ENCODE measurements at places on chromosomes 5 and 9. TPM values are rescaled to one million over a fixed set of nuclear protein-coding genes. Genes with fewer than 3 reads are reported as not detected.

Gene CCDC180
- total RNA-seq = 0.56 TPM

Gene WNK2
- not detected for total RNA-seq

Gene SLIT3
- total RNA-seq = 0.36 TPM

Gene FGF18
- total RNA-seq = not detected

Gene EEIG1
- 0.99 TPM for total RNA-seq

Gene SCGB3A1
- not detected for total RNA-seq

Gene MEGF9
- total RNA-seq = 7.8 TPM

Gene TSLP
- 0.09 TPM for total RNA-seq

Gene NR5A1
- total RNA-seq = not detected

Gene PHF24
- not detected for total RNA-seq

Gene TNC
- total RNA-seq = 0.54 TPM

Gene FSTL4
- not detected for total RNA-seq

Gene CD72
- total RNA-seq = not detected

Gene NUP188
- total RNA-seq = 44.7 TPM

Gene HAVCR2
- not detected for total RNA-seq

Gene TOR4A
- 27.6 TPM for total RNA-seq

Gene CACNA1B
- total RNA-seq = under 0.01 TPM

Gene PFN3
- total RNA-seq = not detected

Gene ENTREP1
- total RNA-seq = 1.3 TPM

Gene IFNA1
- not detected for total RNA-seq

Gene BASP1
- total RNA-seq = 127 TPM

Gene FAM78A
- total RNA-seq = 4.5 TPM

Gene DNLZ
- 9.3 TPM for total RNA-seq
